ENCODE measurements at places on chromosomes 12 and 14.

GRCh38 chr14:49464885-49465284, 121.3 kb downstream of the RPS29 start:
- DNase-seq = no peak

- no peak for DNase-seq
Observed at GRCh38 chr14:24335461-24336171, 745 bp upstream of the ADCY4 start.

GRCh38 chr12:104604070-104604994, 147.6 kb downstream of the CHST11 start:
- no peak for DNase-seq

DNA sequence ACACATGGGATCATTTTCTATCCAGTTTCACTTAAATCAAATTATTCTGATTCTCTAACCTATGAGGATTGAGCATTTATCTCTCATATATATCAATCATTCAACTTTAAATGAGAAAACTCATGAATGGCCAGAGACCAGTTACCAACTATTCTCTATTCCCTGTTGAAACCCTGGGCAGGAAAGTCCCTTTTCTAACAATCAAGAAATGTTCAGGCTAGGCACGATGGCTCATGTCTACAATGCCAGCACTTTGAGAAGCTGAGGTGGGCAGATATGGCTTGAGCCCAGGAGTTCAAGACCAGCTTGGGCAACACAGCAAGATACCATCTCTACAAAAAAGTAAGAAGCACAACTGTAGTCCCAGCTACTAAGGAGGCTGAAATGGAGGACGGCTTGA, 18.0 kb downstream of the FMNL3 start:
- DNase-seq = no peak

DNA sequence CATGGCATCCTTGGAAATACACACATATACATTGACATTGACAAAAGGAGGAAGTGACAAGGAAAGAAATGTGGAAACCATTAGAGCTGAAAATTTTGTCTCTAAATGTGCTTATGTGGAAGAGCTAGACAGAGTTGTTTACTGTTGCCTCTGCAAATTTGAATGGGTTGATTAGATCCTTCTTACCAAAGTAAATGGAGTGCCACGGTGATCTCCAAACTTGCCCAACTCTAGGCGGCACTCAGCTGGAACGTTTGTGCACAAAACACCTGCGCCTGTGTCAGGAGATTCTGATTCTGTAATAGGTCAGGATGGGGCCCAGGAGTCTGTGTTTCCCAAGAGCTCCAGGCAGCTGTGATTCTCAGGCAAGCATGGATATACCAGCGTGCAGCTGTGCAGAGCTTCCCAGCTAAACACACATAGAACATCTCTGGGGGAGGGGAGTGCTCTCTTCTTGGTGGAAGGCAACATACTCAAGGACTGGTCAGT, 77.8 kb upstream of the BDKRB2 start:
- DNase-seq = no peak
